ENCODE measurements at places on chromosomes 3 and 15.

GRCh38 chr3:43024181-43024885 lies 45.2 kb downstream of the GASK1A start:
- DNase-seq, result no peak

DNA sequence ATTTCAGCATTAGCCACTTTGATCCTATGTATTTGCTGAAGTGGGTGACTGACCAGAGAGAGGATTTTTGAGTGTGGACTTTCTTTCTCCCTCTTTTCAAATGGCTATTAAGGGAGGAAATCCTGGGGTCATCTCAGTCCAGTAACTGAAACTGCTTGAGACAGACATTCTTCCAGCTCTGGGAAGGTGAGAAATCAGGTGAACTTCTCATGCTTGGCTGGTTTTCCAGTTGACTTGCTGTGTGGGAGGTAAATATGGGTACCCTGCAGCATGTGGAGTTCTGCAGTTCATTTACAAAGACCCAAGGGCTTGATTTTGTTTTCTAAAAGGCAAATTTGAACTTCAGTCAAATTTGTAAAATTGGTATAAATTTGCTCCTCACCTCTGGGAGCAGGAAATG lies 461.1 kb upstream of the TBL1XR1 start:
- DNase-seq, result no peak

- no peak for DNase-seq
Measured at GRCh38 chr3:183634707-183635106, 716 bp upstream of the KLHL24 start.

DNA sequence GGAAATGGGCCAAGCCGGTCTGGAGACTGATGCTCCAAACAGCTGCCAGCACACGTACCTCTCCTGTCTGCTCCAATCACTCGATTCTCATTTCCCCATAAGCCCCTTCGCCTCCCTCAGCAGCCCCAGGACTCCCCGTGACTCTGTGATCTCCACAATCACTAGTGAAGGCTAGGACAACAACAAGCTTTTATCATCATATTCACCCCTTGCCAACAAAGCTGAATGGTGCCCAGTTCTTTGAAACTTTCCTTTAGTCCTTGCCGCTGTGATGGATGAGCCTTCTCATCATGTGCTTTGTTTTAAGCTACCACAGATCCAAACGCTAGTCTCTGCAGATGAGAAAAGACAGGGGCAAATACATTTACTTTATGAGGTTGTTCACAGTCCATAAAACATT lies 242.0 kb downstream of the SV2B start:
- no peak for DNase-seq

DNA sequence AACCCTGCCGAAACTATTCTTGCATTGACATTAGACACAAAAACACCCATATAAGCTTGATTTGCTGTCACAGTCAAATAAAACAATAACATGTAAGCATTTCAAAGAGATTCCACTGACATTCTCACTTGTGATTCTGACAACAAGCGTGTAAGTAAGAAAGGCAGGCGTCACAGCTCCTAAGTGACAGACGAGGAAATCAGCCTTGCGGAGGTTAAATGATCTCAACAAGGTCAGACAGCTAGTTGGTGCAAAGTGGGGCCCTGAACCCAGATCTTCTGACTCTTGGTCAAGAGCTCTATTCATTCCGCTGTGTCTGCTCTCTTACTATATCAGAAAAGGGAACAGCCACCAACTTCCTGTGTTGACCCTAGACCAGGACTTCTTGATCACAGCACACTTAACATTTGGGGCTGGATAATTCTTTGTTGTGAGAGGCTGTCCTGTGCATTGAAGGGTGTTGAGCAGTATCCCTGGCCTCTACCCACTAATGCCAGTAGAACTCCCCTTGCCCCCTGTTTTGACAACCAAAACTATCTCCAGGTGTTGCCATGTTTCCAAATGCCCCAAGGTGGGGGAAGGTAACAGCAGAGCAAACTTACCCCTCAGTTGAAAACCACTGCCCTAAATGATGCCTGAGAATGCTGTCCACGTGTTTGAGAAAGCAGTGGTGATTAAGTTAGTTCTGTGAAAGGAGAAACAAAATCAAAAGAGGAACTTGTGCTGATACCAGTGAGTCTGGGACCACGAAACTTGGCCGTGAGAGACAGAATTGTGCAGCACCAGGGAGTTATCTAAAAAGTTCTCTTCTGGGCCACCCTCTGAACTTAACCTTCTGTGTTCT lies 86.1 kb downstream of the LIPC start:
- no peak for DNase-seq

DNA sequence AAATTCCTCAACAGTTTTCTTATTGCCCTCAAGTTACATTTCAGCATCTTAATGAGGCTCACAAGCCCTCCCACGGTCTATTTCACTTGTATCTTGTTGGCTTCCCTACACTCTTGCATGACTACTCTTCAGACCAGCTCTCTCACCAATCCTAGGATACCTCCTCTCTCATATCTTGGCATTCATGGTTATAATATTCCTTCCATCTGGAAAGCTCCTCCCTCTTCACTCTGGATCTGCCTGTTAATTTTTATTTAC lies 8.5 kb upstream of the CCDC80 start:
- DNase-seq, result no peak

GRCh38 chr15:71469413-71469812 lies 340.9 kb upstream of the NR2E3 start:
- no peak for DNase-seq

- DNase-seq, result no peak
Measured at GRCh38 chr3:189449084-189449483, 182.1 kb upstream of the TP63 start.

All from esophagus squamous epithelium (tissue), 5 donors.